ENCODE measurements at places on chromosomes 4 and X.

DNA sequence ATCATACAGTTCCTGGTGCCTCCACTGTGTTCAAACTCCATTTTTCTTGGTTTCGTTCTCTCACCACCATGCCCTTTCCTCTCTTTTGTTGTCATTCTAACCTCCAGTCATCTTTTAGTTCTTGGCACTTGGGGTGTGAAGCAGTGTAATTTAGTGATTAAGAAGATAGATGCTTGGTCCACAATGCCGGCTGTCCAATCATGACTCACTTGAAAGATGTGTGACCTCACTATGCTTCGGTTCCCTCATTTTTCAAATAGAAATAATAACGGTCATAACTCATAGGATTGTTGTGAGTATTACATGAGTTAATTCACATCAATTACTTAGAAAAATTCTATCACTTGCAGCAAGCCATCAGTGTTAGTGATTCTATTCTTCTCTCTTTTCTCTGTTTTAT is 327.8 kb downstream of the ADGRL3 start:
- no peak for DNase-seq

DNA sequence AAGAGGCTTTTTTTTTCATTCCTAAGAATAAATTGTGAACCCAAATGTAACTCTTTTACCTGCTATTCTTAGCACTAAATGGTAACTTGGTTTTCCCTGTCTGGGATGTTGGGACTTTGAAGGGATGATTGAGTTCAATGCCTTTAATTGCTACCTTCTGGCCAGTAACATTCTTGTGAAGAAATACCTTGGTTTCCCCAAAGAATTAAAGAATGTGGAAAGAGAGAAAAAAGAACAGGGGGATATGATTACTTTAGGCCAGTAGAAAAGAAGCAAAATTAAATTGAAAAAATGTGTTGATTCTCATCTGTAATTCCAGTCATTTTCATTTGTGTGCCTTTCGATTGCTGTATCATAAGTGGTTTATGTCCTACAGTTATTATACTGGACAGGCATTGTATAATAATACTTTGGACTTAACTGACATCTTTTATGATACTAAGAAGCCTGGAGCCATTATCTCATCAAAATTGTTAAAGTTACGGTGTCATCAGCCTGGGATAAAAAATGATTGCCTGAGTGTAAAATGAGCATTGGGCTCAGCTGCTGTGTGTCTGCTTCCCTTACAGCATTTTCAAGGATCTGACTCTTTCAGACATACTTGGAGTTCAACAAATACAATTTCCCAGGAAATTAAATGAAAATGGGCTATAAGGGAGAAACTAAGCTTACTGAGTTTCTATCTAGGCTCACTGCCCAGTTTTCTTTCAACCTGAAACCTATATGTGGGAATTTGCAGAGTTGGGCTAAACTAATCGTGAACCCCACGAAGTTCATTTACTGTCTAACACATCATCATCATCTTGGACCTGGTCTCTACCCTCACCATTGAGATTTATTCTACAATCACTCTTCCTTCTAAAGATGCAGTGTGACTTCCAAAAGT is 146.3 kb downstream of the SHROOM3 start:
- DNase-seq: no peak

- DNase-seq: no peak
Observed at GRCh38 chr4:126238013-126238412, 923.3 kb downstream of the FAT4 start.

GRCh38 chr4:16862697-16863096 is 35.7 kb downstream of the LDB2 start:
- no peak for DNase-seq

GRCh38 chr4:53480909-53481308 is 103.5 kb downstream of the FIP1L1 start:
- no peak for DNase-seq

GRCh38 chr4:27861802-27862201 is 1001.2 kb downstream of the STIM2 start:
- DNase-seq: no peak

DNA sequence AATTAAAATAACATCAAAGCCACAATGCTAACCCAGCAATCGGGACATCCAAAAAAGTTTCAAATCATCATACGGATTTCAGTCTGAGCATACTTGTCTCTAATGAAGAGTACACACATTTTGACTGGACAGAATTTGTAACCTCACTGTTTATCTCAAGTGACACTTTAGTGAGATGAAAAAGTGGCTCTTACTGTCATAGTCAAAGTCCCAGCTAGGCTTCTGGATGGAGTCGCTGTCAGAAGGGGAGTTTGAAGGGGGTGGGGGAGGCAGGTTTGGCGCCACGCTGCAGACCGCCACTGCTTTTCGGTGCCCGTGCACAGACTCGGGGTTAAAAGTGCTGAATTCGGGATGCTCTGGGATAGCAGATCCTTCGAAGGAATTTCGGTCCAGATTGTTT is 41.0 kb upstream of the MTNR1A start:
- no peak for DNase-seq

DNA sequence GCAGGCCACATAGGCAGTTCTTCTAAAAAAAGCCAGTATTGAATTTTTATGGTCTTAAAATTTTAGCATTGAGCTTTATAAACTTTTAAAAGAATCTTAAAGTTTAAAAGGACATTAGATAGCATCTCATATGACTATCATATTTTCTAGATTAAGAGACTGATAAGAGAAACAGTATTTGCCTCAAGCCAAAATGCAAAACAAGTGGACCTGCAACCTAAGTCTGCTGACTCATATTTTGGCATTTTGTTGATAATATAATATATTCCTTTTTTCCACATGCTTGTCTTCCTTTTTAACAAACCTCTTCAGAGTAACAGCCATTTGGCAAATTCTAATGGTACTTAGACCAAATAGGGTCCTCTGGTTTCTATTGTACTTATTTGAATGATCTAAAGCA is 328.5 kb upstream of the GALNTL6 start:
- DNase-seq: no peak

- no peak for DNase-seq
Observed at GRCh38 chr4:15736514-15737050, 33.7 kb downstream of the BST1 start.

DNA sequence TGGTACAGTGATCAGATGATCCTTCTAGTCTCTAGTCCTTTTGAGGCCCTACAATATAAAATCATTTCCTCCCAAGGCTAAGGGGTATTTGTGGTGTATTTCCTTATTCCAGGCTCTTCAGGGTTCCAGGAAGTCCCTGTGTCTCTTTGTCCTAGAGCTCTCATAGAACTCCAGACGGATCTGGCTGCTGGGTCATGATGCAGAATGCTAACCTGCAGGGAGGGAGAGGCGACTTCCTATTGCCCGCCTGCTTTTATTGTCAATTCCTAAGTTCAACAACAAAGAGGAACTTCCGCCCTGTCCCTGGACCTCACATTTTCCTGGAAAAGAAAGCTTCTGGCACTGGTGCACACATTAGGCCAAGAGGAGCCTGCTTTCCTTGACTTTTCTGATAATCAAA is 45.9 kb upstream of the ZNF827 start:
- DNase-seq: no peak

- DNase-seq: no peak
Observed at GRCh38 chr4:101954975-101955678, 164.6 kb downstream of the BANK1 start.

GRCh38 chr4:21677173-21677572 is 271.4 kb downstream of the KCNIP4 start:
- DNase-seq: no peak

DNA sequence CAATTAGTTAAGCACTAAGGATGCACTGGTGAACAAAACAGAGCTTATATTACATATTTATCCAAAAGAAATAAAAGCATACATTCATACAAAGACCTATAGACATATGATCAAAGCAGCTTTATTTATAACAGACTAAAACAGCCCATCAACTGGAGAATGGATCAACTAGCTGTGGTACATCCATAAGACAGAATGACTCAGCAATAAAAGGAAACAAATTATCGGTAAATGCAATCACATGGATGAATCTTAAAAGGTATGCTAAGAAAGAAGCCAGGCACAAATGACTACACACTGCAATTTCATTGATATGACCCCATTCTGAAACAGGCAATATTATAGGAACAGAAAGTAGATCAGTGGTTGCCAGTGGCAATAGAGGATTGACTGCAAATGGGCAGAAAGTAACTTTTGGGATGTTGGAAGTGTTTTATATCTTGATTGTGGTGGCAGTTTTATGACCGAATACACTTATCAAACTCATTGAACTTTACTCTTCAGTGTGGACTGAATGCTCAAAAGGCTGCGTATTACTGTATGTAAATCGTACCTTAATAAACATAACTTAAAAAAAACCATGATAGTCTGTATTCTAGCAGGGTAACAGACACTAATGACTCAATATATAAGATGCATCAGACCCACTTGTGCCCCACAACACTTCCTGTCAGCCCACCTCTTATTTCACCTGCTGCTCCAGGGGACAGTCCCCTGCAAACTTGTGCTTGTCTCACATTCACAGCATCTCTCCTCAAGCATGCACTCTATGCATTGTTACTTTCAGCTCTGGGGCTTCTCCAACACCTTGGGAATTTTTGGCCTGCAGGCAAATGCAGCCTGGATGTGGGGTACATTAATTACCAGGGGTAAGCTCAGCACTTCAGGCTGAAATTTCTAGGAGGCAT is 59.1 kb downstream of the MID1IP1 start:
- no peak for DNase-seq

DNA sequence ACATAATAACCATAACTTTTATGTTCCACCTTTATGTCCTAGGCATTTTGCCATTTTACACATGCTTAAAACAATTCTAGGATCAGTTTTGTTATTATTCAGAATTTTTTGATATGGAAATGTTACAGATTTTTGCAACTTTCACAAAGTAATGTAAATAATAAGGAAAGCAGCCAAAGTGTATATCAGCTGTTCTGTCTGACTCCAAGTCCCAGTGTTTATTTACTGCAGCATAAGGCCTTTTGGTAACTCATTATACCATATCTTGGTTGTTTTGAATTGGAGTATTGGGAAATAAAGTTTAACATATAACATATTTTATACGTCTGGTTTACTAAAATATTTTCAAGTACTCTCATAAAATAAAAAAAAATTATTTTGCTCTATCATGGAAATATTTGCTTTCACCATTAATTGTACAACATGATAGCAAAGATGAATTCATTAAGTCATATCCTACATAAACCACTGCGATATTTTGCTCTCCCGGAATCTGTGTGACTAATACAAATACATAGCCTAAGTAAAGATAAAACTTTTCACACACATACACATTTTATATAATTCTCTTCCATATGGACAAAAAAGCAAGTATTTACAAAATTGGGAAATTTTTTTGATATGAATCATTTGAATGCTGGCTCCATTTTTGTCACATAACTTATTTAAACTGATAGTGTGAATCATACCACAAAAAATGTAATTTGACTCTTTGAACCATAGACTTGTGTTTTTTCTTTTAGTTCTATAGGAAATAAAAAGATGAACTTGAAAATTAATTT is 399.0 kb downstream of the PABPC4L start:
- DNase-seq: no peak

DNA sequence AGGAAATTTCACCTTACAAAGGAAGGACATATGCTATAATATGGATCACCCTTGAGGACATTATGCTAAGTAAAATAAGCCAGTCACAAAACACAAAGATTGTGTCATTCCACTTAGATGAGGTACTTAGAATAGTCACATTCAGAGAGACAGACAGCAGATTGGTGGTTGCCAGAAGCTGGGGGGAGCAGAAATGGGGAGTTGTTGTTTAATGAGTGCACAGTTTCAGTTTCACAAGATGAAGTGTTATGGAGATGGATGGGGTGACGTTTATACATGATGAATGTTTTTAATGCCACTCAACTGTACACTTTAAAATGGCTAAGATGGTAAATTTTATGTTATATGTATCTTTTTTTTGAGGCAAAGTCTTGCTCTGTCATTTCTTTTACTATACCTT is 14.8 kb upstream of the SPON2 start:
- no peak for DNase-seq

DNA sequence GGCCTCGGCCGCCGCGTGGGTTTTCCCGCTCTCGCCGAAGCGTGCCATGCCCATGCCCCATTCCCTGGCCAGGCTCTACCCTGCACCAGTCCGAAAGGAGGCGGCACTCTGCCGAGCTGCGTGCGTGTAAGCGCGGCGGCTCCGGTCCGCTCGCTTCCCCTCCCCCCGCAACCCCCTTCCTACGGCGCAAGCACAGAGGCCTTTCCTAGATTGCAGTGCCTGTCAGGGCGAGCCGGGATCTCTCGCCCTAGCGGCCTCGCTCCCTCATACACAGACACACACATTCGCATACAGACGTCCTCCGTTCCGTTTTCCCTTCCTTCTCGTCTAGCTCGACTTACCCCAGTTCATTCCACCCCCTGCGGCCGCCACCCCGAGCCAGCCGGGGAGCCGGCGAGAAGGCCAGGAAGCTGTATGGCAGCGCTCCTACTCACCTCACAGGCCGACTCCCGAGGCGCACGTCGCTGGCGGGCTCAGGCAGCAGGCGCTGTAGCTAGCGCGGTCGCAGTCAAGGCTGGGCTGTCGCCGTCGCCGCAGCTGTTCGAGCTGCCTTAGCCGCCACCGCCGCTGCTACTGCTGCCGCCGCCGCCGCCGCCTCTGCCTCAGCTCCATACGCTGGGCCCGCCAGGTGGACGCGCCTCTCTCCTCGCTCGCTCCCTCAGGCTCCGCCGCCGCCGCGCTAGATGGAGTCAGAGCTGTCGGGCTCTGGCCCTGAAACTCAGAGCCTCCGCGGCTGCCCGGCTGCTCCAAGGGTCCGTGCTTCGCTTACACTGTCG is 615 bp downstream of the NEXMIF start:
- no peak for DNase-seq

DNA sequence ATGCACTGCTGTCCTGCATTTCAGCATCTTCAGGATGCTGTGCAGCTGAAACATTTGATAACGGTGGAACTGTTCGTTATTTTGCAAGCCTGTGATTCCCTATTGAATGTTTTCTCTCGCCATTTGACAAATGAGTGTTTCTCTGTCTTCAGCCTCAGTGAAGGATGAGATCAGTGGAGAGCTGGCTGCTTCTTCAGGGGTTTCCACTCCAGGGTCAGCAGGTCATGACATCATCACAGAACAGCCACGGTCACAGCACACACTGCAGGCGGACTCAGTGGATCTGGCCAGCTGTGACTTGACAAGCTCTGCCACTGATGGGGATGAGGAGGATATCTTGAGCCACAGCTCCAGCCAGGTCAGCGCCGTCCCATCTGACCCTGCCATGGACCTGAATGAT is 52.6 kb downstream of the HTT start:
- no peak for DNase-seq

DNA sequence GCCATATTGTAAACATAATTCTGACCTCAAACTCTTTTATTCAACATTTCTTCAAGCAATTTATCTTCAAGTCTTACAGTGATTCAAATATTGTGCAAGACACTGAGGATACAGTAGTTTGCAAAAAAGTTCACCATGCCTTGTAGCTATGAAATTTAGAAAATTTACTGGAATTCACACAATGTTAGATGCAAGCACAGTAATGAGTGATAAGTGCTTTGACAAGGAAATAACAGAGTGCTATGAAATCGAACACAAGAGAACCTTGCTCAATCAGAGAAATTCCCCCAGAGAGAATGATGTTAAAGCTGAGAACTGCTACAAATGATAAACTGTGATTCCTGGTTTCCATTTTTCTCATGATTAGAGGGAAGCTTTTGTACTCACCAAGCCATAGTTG is 952.9 kb downstream of the FAT4 start:
- DNase-seq: no peak

All from cortex of kidney (tissue), 1 donor.